Caki2 (cell line): ENCODE measurements at places on chromosomes 5 and 9.
A peak's percentile ranks its signal among the peaks of the same experiment; 100 is the strongest.

DNA sequence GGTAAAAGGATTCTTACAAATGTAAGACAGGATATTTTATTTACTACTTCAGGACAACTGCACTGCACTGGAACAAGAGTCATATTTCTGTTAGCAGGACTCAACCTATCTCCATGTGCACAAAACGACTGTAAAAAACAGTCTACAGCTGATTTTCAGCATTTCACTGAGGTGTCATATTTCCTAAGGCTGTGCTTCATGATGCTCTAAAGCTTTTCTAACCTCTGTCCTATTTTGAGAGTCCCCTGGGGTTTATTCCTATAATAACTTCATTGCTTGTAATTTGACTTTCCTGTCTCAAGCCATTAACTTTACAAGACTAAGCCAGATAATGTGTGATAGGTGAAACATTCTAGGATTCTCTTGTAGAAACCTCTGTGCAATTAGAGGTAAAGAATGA lies 472.3 kb downstream of the HINT1 start:
- DNase-seq = peak; percentile 54

DNA sequence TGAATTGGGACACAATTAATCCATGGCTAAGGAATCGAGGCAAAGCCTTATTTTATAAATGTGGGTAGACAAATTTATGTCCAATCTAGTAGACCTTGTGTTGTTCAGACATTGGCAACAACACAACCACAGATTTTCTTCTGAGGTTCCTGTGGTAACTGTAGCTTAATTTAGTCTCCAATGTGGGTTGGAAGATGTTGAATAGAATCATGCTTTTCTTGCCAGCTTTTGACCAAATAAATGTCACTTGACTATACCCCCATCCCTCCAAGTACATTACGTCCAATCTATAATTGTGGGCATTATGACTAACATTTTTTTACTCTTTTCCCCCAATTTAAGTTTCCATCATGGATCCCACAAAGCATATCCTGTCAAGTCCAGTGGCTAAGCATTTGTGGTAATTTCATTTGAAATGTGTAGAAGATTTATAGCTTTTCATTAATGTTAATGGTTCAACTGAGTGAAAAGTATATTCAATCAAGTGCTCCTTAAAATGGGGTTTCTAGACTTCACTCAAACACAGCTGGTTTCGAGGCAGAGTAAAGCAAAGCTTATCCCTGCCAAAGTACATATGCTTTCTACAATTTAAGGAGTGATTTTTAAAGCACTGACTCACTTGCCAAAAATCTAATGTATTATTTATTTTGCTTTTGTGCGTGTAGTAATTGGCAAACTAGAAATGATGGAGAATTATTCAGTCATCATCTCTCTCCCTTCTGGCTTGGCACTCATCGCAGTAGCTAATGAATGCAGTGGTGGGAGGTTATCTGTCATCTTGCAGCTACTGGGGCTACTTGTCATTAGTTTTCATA lies 141.8 kb downstream of the FAM174A start:
- peak; percentile 6 for DNase-seq

DNA sequence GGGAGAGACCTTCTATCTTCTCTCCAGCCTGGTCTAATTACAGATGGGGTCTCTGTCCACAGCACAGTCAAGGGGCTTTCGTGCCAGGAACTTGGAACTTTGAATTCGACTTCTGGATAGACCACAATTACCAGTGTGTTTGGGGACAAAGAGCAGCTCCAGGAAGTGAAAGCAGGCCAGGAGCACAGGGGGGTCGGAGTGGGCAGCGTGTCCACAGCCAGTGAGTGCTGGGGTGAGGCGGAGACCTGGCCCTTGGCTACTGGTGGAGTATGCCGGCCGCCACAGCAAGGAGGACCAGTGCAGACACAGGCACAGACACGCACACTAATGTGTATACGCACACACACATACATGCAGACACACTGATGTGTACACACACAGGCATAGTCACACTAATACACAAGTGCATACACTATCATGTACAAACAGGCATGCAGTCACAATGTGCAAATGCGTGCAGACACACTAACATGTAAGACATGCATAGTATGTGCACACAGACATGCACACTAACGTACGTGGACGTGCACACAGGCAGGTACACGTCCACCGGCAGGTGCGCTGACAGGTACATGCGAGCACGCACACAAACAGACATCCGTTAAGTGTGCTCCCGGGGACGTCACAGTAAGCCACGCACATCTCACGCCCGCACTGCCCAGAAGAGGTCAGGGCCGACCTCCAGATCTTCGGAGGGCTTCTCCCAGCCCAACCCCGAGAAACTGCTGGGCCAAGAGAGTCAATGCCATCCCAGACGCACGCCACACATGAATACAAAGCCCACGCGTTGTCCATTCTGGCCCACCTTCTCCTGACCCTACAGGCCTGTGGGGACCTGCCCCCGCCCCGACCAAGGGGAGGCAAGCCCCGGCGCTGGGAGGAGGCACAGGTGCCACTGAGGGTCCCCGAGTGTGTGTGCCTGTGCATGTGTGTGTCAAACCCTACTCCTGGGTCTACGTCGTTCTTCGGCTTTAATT lies 46.5 kb downstream of the NKD2 start:
- no peak for DNase-seq

GRCh38 chr9:93612796-93613154 lies 36.4 kb downstream of the PHF2 start:
- no peak for DNase-seq

GRCh38 chr5:113806904-113807303 lies 293.4 kb downstream of the YTHDC2 start:
- DNase-seq = no peak

GRCh38 chr9:133285252-133285775 lies 10.3 kb upstream of the ABO start:
- no peak for DNase-seq

DNA sequence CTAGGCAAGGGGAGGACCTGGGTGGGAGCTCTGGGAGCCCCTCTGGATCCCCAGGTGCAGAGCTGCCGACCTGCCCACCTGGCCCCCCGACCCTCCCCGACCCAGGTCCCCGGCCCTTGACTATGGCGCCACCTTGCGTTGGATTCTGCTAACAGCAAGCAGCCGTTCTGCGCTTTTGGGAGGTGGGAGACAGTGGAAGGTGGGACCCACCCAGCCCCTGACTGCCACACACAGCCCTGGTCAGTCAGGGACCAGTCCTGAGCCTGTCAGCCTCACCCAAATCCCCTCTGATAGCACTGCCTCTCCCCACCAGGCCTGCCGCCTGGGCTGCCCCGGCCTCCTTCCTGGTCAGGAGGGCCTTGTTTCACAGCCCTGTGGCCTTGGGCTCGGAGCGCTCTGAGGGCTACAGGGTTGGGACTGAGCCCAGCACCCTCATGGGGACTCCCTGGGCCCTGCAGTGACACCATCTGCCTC lies 77.9 kb downstream of the HMCN2 start:
- no peak for DNase-seq
